ENCODE measurements at places on chromosomes 12 and 14.
A peak's percentile ranks its signal among the peaks of the same experiment; 100 is the strongest.

- no peak for DNase-seq
These were observed 1.9 kb downstream of the LRP1-AS start for GRCh38 chr12:57145460-57146059.

DNA sequence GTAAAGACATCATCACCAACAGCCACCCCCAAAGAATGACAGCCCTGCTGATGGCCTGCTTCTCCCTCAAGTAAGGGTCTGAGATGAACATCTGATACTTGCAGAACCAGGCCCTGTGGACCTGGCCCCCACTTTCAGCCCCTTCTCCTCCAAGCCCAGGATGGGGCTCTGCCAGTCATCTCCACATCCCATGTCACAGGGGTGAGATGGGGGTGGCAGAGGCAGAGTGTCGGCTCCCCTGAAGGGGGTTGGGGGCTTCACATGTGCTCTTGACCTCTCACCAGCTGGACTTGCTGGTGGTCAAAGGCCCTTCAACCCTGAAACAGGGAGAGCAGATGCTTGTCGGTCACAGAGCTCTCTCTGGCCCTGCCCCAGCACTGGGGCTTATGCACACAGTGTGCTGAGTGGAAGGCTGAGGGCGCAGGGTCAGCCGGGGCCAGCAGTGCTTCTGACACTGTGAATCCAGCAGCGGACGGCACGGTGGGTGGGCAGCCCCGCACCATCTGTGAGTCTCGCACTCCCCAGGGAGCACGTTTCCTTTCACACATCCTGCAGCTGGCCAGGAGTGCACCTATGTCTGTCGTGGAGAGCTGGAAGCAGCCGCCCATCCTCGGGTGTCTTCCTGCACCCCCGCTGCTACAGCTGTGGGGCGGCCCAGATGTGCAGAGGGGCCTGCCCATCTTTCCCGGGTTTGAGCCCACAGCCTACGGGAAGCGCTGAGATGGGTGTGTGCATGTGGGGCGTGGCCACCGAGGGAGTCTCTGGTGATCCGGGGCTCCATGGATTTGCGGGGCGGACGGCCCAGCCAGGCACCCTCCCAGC is 94.3 kb downstream of the ADGRD1 start:
- DNase-seq: no peak

GRCh38 chr14:66043921-66044320 is 442.2 kb upstream of the CCDC196 start:
- DNase-seq: no peak

DNA sequence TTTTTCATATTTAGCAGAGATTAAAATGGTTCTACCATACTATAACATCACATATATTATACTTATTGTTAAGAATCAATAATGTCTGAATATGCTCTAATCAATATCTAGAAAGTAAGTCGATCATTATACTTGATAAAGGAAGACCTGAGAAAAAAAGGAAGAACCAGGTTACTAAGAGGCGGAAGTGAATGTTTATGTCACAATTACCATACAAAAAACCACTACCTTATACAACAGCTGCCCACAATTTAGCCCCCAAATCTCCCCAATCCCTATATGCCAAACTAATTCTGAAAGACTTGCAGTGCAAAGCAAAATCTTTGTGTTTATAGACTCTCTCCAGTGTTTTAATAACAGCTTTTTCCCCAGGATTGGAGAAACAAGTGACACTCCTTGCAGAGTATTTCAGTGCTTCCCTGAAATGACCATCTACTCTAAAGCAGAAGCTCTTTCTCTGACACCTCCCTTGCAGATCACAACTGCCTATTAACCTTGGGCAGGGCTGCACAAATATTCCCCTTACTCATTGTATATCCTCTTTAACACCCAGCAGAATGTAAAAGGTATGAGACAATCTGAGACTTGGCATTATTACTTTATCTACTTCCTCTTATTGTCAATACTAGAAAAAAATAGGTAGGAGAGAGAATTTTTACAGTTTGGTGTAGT is 12.7 kb upstream of the SLC2A3 start:
- no peak for DNase-seq

DNA sequence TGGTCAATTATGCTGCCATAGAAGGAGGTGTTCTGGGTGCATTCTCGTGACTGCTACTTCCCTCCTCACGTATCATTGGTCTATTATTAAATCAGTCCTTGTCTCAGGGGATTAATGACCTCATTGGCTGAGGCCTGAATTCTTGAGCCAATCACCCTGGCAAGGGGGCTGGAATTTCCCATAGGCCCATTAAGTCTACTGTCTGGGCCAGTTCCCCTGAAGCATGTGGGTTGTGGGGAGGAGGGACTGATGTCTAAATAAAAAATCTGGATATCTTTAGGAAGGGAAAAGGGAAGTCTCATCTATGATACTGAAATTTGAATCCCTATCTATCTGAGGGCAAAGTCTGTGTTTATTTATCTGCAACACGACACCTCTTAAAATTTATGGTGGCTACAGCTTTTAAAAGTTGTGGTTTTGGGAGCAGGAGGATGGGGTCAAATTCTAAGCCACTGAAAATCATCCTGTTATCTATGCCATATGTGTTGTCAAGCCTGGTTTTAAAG is 71.9 kb downstream of the DYRK2 start:
- DNase-seq: no peak

DNA sequence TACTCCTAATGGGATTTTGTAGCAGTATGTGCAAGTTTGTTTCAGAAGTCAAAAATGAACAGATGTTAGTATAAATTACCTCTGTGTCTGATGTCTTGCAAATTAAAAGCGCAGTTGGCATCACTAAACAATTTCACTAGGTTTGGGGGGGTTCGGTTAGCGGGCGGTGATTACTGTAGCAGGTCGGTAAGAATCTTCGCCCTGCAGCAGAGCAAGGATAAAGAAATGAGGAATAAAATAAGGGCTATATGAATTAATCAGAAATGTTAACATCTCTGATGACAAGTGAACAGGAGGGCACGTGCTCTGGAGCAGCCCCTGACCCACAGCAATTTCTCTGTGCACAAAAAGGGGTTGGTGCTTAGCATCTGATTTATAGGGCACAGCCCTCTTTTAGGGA is 43.6 kb upstream of the VSX2 start:
- DNase-seq: no peak

- no peak for DNase-seq
These were observed 83.7 kb upstream of the PCNX4 start for GRCh38 chr14:60008042-60008441.

DNA sequence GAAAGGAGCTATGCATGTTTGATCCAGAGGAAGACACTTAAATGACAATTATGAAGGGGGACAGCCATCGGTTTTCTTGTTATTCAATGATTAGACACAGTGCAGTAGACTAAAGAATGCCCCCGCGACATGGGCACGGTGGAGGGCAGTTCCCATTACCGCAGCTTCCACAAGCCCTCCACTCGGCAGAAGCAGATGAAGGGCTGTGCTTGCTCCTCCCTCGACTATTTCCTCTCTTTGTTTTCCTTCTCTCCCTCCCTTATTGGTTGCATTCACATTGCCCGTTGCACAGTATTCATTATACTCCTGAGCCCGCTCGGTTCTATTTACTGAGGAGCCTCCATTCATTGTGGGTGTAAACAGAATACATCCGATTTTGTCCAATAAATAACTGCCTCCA is 138.8 kb upstream of the RASSF8 start:
- DNase-seq: no peak

DNA sequence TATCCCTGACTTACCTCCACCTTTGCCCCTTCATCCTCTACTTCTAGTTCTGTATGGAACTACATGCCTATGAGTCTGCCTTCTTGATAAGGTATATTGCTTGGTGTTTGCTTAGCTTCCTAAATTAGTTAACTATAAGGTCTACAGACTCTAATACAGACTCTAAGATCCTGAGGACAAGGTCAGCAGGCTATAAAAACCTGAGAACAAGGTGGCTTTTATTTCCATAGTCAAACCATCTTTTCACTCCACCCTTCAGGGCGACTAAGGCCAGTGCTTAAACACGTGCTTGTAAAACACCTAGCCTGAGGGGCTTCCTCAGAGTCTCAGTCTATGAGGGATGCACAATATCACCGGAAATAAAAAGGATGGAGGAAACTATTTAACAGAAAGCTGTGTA is 36.1 kb upstream of the COL2A1 start:
- no peak for DNase-seq

DNA sequence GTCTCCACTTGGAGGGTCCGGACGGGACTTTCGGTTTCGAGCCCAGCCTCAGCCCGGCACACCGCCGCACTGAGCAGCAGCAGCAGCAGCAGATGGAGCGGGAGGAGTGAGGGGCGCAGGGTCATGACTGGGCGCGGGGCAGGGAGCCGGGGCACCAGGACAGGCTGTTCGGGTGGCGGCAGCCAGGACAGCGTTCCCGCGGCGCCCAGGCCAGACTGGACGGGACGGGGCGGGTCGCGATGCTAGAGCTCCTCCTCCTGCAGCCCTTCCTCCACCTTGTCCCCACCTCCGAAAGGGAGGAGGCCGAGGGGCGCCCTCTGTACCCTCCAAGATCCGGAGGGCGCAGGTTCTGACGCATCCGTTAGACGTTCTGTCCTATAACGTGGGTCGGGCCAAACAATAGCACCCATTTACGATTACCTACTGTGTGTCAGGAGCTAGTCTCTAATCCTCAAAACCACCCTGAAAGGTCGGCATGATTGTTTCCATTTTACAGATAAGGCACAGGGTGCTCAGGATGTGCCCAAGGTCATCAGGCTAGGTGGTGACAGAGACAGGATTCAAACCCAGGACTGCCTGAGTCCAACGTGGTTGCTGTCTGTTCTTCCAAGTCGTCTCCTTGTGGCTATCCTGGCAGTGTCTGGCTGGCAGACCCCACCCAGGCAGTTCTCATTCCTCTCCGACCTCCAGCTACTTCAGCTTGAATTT is at the start of gene FKBP11:
TSS of gene FKBP11 (minus strand) at position 189 of the 708 bp plus-strand sequence. CDS start at position 125, 64 bp downstream.
- peak; percentile 87 for DNase-seq

- no peak for DNase-seq
These were observed 27.7 kb upstream of the PLEKHG3 start for GRCh38 chr14:64676410-64677008.

DNA sequence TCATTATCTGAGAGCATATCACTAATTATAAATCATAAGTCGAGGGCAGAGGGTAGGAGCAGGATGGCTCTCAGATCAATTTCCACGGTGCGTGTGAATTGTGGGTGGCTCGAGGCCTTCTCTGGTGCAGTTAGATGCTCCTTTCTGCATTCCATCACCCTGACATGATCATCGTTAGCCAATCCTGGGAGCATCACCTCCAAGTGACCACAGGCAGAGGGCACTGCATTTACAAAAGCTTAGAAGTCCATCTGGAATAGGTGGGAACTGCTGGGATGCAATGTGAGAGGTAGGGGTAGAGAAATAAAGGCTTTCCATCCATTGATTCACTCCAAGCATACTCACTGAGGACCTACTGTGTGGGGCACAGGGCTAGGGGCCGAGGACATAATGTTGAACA is 538.2 kb upstream of the TBX3 start:
- no peak for DNase-seq

GRCh38 chr14:97380539-97380941 is 583.4 kb downstream of the VRK1 start:
- DNase-seq: peak; percentile 78

DNA sequence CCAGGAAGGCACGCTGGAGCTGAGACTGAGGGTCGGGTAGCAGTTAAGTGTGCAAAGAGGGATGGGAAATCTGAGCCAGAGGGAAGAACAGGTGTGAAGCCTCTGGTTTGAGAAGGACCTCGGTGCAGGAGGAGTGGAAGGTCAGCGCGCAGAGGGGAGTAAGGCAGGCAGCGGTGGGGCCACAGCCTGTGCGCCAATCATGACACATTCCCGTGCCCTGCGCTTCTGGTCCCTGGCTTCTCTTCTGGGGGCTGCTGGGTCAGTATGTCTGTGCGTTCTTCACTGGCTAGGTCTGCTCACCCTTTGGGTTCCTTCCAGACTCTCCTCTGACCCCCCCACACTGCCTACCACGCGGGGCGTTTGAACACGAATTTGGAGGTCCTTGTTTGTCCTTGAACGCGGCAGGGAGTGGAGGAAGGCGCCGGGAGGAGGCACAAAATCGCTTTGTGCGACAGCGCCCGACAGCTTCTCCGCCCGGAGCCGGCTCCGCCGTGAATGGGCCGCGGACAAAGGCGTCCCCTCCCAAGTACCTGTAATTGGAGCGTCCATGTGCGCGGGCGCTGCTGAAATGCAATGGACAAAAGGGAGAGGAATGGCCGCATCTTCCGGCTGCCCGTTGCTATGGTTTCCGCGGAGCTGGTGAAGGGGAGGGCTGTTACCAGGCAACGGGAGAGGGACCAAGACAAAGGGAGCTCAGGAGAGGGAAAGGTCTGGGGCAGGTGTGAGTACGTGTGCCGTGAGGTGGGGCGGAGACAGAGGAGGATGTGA is 207.2 kb upstream of the SRRM4 start:
- DNase-seq: no peak

DNA sequence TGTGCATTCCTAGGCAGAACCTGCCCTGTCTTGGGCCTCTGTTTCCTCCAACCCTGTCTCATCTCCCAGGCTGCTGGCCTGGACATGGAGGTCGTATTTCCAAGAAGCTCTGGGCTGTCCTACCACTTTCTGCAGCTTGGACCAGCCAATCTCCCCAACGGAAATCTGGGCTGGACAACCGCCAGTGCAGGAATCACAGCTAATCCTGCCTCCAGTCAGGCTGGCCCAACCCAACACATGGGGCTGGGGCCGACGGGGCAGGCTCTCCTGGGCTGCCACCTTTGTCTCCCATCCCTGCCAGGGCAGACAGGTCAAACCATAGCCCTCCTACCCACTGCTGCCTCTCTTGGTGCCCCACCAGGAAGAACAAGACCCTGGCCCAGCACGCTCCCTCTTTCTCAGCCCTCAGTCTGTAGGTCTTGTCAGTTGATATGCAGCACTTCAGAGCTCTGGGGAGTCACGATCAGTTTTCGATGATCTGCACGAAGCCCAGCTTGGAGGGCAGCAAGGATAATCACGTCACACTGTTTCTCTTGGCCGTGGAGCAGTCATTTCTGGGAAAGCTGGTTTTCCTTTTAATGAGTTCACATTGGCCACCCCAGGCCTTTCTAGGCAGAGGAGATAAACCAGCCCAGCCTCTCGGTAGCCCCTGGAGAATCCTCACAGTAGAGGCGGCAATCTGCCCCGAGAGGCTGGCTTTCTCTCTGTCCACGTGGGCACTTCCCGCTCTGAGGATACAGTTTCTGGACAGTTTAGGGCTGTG is 195.2 kb upstream of the PRMT8 start:
- DNase-seq: no peak

DNA sequence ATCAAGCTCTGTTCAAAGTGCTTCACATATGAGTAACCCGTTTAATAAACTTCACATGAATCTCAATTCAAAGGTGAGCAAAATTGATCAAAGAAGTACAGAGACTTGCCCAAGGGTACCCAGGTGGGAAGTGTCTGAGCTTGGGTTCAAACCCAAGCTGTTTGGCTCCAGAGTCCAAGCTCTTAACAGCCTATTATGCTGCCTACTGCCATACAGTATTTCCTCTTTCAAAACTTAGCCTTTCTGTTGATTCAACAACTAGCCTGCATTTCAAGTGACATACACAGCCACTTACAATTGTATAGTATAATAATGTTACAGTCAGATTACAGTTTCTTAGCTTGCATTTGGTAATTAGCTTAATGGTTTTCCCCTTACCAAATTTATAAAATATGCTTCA is 29.7 kb downstream of the FRMD6 start:
- no peak for DNase-seq

GRCh38 chr14:25666877-25667276 is 616.9 kb upstream of the STXBP6 start:
- no peak for DNase-seq

All from activated CD8-positive, alpha-beta memory T cell treated with anti-CD3 and anti-CD28 coated beads, Interleukin-2, amount 50 U/mL, for 48 hours (primary cell).